ENCODE measurements at places on chromosomes 5 and 9. TPM values are rescaled to one million over a fixed set of nuclear protein-coding genes. Genes with fewer than 3 reads are reported as not detected.

CSF2 gene
- not detected for total RNA-seq

SPATA31C1 gene
- total RNA-seq: 13.5 TPM

ST8SIA4 gene
- total RNA-seq: 0.93 TPM

DNA sequence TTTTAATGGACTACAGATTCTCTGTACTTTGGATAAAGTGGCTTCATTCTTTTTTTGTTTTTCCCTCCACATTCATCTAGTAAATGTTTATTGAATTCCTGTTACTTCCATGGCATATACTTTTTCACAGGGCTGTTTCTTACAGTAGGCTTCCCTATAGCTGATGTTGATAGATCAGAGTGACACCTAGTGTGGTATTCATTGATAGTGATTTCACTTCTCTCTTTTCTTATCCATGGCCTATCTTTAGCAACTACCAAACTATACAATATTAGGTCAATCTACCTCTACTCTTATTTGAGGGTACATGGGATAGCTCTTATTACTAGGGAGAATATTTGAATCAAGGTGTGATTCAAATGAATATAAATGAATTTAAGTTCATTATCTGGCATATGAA lies 35.8 kb downstream of the FSD1L start:
- H3K27ac ChIP-seq: no peak overlapping the region
- no peaks in the 10 kb centered on the region for H3K4me1 ChIP-seq
- H3K27me3 ChIP-seq: no peaks in the 10 kb centered on the region
- DNase-seq: no peak
- H3K4me3 ChIP-seq: no peak overlapping the region
